BE2C (cell line): ENCODE measurements at places on chromosomes 5 and 9.

- no peak for DNase-seq
Observed at GRCh38 chr5:91129748-91130147, 253.4 kb downstream of the ARRDC3 start.

DNA sequence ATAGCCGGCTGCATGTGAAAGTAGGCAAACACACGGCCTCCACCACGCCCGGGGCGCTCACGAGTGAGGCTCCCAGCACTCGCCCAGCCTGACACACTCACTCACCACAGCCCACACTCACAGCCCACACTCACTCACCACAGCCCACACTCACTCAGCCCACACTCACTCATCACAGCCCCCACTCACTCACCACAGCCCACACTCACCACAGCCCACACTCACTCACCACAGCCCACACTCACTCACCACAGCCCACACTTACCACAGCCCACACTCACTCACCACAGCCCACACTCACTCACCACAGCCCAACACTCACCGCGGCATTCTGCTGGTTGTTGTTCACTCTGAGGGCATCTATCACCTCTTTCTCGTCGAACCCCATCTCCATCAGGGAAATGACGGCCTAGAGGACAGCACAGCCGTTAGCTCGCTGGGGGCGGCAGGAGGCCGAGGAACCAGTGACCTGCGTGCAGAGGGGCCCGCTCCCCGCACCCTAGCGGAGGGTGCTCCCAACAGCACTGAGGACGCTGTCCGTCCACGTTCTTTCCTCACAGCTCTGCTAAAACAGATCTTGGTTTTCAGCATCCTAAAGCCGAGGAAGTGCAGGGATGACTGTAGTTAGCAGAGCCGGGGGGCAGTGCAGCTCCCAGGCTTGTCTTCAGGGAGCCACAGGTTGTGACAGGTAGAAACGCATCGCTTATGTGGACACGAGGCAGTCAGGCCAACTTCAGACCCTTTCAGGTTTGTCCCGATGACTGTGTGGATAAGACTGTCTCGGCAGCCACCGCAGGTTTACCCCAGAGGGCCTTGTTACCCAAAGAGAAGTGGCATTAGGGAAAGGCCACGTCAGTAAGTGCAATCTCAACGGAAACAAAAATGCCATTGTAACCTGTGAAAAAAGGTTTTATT, 21.6 kb downstream of the UBAC1 start:
- no peak for DNase-seq

- no peak for DNase-seq
Observed at GRCh38 chr9:115229496-115229895, 111.5 kb upstream of the TNC start.

GRCh38 chr5:133839721-133840120, 128.7 kb downstream of the C5orf15 start:
- DNase-seq = no peak

- DNase-seq = peak; percentile 58
Observed at GRCh38 chr9:104863180-104863883, 64.6 kb downstream of the ABCA1 start.

GRCh38 chr5:136028782-136029742, at the start of gene TGFBI:
TGFBI (plus strand) TSS chr5:136028988; CDS start chr5:136029056, 68 bp downstream.
- no peak for DNase-seq

GRCh38 chr9:97316904-97317303, 9.4 kb downstream of the CCDC180 start:
- no peak for DNase-seq
